Forelimb muscle (tissue), 1 donor: ENCODE measurements at places on chromosomes 12 and 14. TPM values are rescaled to one million over a fixed set of nuclear protein-coding genes. Genes with fewer than 3 reads are reported as not detected.

Gene GLIPR1
- polyA plus RNA-seq = 10.3 TPM

Gene ST8SIA1
- polyA plus RNA-seq = 8.0 TPM

Gene POTEM
- not detected for polyA plus RNA-seq

Gene PLD4
- polyA plus RNA-seq = 5.7 TPM

Gene CMKLR1
- 2.6 TPM for polyA plus RNA-seq

Gene FAM90A1
- 1.8 TPM for polyA plus RNA-seq

Gene BATF
- 0.56 TPM for polyA plus RNA-seq

Gene SNX6
- 68.1 TPM for polyA plus RNA-seq

Gene HOXC6
- 4.7 TPM for polyA plus RNA-seq

Gene A2ML1
- polyA plus RNA-seq = 0.14 TPM

Gene JPH4
- 0.66 TPM for polyA plus RNA-seq

Gene TPH2
- not detected for polyA plus RNA-seq

Gene GLS2
- polyA plus RNA-seq = 0.85 TPM

Gene KRT82
- polyA plus RNA-seq = not detected

Gene IL31
- polyA plus RNA-seq = not detected

DNA sequence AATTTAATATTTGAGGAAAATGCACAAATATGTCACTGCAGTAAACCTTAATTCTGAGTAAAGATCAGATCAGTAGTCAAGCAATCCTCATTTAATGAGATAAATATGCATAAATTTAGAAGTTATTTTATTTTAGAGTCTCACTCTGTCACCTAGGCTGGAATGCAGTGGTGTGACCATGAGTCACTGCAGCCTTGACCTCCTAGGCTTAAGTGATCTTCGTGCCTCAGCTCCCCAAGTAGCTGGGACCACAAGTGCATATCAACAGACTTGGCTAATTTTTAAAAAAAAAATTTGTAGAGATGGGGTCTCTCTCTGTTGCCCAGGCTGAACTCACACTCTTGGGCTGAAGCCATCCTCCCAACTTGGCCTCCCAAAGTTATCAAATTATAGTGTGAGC lies 41.3 kb downstream of the LMO3 start:
- no peak for DNase-seq

DNA sequence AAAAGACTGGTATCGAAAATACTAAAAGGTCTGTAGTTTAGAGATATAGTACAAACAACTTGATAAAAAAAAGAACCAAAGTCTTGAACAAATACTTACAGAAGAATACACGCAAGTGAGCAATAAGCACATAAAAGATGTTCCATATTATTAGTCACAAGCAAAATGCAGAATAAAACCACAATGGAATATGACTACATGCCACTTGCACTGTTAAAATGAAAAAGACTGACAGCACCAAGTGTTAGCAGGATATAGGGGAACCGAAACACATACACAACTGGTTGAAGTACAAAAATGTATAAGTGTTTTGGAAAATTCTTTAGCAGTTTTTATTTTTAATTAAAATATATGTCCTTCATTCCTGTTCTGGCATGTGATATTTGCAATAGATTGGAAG lies 3.6 kb downstream of the CLEC2A start:
- no peak for DNase-seq

DNA sequence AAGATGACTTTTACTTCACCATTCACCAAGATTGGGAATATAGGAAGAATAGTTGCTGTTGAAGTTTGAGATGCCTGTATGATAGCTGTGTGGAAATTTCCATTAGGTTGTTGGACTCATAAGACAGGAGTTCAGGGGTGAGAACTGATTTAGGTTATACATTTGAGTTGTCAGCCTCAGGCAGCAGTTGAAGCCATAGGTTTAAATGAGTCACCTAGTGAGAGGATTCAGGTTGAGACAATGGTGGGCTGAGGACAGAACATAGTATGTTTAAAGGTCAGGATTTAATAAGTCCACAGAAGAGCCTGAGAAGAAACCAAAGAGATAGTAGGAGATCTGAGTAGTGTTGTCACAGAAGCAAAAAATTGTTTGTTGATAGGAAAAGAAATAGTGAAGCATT lies 63.6 kb upstream of the MON2 start:
- DNase-seq = no peak

DNA sequence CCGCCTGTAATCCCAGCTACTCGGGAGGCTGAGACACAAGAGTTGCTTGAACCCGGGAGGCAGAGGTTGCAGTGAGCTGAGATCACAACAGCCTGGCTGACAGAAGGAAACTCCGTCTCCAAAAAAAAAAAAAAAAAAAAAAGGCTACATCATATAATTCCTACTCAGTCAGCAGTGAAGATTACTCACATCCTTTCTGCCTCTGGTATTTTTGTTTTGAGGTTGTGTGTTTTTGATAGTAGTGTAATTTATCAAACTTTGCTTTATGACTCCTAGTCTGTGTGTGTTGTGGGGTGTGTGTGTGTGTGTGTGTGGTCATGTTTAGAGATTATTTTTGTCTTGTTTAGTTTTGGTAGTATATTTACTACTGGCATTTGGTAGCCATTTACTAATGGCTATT lies 29.8 kb upstream of the DLGAP5 start:
- no peak for DNase-seq

GRCh38 chr12:24896171-24896570 lies 52.7 kb downstream of the BCAT1 start:
- no peak for DNase-seq

DNA sequence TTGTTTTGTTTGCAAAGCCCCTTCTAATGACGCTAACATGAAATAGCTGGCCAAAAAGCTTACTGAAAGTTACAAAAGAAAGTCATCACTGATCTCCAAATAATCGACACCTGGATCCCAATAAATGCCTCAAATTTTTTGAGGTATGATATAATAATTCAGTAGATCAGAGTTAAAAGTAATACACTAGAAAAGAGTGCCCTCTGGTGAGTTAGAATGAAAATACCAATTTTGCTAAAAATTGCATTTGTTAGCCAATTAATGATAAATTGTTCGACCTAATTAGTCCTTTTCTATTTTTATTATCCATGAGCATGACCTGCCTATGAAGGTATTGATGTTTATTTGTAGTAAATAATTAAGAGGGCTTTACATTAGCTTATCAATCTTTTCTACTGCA lies 78.6 kb downstream of the CEP128 start:
- no peak for DNase-seq

- no peak for DNase-seq
Measured at GRCh38 chr14:44791730-44792129, 170.0 kb downstream of the KLHL28 start.

DNA sequence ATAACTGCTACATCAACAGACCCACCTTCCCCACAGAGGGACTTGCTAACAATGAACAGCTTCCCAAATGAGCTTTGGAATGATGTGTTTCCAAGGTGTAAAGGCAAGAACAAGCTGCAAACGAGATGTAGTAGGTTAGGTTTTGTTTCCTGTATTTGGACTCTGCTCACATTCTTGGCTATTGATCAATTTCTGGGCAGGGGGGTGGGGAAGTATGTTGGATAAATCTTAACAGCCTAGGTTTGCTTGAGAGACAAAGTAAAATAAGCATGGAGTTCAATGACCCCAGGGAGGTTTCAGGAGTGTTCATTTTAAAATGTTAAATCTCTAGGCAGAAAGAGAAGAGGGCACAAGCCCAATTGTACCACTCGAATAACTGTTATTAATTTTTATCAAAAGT lies 146.6 kb downstream of the DPY19L2 start:
- DNase-seq = no peak

DNA sequence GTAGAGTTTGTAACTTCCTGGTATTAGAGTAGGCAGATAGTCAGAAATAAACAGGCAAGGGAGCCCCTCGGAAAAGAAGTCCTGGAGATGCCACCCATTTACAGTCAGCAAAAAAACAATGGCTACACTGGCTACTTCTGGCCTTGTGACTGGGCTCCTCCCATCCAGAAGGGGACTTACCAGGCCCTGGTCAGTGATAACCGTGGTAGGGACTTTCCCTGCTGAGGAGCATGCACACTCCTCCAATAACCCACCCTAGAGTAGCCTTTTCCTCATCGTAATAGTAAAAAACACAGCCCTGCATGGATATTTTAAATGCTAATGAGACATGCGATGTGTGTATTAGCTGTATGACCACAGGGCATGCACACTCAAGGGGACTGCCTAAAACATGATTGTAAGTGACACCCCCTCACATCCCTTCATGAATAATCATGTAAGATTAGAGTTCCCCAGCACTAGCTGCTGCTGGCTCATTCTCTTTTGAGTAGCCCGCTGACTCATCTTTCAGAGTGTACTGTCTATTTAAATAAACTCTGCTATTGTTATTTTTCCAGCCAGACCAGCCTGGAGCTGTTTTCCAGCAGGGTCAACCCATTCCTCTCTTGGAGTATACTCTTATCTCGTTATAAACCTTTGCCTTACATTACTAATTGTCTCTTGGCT lies 413.8 kb upstream of the TMTC1 start:
- no peak for DNase-seq

GRCh38 chr14:57714487-57714931 lies 151.4 kb downstream of the SLC35F4 start:
- no peak for DNase-seq

DNA sequence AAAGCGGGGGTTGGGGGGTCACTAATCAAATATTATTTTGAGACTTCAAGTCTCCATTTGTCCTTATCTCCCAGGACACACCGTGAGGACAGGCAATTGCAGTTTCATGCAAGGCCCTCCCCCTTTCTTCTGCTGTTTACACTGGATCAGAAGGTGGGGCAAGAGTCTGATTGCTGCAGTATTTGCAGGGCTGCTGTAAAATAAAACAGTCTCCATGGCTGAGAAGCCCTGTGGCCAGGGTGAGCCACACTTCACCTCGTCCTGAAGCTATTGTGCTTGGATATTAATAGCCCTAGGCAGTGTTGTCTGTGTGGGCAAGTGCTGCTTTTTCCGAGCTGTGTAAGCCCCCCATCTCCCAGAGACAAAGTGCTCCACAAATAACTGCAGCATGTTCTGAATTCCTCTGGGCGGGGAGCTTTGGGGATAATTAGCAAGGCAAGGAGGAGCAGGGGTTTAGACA lies 187.4 kb upstream of the NTF3 start:
- no peak for DNase-seq

DNA sequence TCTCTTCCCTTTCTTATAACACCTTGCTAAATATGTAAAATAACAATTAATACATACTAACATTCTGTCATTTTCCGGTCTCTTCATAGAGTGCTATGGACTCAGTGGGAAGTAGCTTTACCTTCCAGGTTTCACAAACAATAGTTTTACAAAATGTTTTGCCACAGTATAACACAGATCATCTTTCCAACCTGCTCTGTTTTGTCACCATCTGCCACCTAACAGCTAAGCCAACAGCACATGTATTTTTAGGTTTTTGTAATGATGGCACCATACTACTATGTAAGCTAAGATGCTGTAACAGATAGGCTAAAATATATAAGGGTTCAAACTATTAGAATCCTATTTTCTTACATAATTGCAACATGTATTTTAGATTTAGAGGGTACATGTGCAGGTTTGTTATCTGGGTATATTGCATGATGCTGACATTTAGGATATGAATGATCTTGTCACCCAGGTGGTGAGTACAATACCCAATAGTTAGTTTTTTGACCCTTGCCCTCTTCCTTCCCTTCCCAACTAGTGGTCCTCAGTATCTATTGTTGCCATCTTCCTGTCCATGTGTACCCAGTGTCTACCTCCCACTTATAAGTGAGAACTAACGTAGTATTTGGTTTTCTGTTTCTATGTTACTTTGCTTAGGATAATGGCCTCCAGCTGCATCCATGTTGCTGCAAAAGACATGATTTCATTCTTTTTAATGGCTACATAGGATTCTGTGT lies 8.7 kb downstream of the RHOJ start:
- no peak for DNase-seq

DNA sequence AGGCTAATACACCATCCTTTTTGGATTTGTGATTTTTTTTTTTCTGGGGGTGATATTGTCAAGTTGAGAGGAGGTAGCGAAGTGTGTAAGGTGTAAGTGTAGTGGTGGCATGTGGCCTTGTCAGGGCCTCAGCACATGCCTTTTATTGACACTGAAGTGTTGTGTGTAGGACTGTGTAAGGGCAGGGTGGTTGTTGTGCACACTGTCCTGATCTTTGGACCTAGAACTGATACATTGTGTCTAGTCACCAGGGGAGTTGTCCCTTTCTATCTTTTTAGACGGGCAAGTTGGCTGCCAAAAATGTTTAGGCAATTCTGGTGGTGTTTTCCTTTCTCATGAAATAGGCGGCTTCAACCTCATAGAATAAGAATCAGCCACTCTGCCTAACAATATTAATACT lies 244.0 kb downstream of the NRXN3 start:
- DNase-seq = no peak

DNA sequence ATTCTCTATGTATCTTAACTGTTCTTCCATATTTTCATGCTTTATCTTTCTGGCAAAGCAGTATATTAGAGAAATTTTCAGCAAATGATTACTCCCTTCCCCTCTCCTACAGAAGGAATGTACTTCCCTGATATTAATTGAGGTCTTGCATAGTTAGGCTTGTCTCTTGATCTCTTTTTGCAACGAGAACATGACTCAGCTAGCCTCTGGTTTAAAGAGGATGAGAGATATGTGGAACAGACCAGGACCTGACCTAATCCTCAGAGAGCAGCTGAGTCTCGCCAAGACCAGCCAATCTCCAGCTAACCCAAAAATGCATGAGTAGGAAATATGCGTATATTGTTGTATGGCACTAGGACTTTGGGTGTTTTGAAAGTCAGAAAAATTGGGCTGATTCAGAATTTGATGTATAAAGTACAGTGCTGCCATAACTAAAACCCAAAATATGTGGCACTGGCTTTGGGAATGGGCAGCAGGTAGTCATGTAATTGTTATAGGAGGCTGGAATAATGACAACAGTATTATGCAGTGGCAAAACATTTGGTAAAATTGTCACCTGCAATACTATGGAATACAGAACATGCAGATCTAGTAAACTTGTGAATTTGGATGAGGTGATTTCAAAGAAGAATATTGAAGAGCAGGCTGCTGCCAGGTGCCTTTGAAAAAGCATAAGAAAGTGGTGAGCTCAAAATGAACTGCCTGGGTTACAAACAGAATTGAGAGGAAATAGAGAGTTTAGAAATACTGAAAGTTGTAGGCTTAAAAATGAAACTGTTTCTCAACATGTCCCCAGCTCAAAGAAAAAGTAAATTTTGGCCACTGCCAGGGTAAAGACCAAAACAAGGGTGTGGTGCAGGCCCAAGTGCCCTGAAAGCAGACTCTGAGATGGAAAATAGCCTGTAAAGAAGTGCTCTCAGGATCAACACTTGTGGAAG lies 9.3 kb upstream of the USP15 start:
- no peak for DNase-seq

GRCh38 chr12:3530548-3530947 lies 39.5 kb downstream of the PRMT8 start:
- DNase-seq = no peak

DNA sequence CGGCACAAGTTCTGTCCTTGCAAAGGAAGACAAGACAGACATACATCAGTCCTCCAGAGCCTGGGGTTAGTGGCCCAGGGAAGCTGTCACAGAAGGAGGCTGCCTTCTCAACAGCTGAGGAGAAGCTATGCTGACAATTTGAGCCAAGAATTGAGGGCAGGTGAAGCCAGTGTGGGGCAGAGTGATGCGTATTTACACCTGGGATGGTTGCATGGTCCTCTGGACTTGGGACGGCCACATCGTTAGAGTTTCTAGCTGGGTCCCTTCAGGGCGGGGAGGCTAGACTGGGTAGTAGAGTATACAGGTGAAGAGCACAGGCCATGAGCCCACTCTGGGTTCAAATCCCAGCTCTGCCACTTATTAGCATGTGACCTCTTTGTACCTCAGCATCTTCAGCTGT lies 16.5 kb downstream of the KRT85 start:
- no peak for DNase-seq
